Stimulated activated CD4-positive, alpha-beta T cell treated with anti-CD3 and anti-CD28 coated beads, Interleukin-15, amount 100 ng/mL, for 1 hour (primary cell): ENCODE measurements at places on chromosomes 7 and 10.

- DNase-seq = no peak
Measured at GRCh38 chr7:12640299-12641096, 46.9 kb upstream of the ARL4A start.

DNA sequence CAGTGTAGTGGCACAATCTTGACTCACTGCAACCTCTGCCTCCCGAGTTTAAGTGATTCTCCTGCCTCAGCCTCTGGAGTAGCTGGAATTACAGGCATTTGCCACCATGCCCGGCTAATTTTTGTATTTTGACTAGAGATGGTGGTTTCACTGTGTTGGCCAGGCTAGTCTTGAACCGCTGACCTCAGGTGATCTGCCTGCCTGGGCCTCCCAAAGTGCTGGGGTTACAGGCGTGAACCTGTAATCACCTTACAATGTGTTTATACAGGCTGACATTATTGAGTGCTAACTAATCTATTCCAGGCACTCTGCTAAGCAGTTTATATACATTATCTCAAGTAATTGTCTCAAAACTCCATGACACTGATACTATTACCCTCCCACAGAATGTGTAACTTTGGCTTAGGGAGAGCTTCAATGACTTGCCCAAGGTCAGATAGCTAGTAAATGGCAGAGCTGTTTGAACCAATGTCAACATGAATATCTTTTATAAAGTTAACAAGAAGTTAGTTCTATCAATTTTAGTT, 36.8 kb downstream of the KIFBP start:
- no peak for DNase-seq

DNA sequence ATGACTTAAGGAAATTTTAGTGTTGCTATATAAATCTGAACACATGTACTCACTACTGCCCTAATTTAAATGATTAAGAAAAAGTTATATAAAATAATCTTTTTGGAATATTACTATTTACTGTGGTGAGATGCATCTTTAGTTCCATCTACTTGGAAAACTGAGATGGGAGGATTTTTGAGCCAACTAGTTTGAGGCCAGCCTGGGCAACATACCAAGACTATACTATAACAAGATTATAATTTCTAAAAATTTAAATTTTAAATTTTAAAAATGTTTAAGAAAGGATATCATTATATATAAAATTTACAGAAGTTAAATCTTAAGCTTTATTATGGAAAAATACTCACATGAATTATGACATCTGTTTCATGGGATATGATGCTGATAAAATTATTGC, 530.8 kb upstream of the IGFBP3 start:
- DNase-seq = no peak

GRCh38 chr10:108561649-108562048, 1361.7 kb downstream of the XPNPEP1 start:
- DNase-seq = no peak

GRCh38 chr10:44192435-44192834, 192.5 kb downstream of the CXCL12 start:
- DNase-seq = no peak

GRCh38 chr7:82202965-82203364, 240.6 kb downstream of the CACNA2D1 start:
- DNase-seq = no peak

GRCh38 chr7:47610506-47611044, 28.7 kb upstream of the TNS3 start:
- DNase-seq = no peak

- no peak for DNase-seq
Measured at GRCh38 chr10:131134651-131135050, 176.9 kb downstream of the TCERG1L start.

DNA sequence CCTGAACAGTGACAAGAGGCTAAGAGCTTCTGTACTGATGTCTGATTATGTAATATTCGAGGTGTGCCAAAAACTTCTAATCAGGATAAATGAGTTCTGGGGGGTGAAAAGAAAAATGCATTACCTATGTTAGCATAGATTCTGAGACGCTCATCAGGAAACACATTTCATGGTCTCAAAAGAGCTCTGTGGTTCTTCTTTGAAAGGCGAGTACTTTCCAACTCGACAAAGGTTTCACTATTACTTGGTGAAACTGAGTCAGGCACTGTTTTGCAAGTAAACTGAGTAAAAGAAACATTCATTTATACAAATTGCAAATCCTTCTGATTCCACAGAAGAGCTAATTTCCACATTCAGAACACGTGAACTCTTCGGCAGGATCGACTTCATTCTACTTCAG, 523.2 kb downstream of the GATA3 start:
- DNase-seq = no peak

DNA sequence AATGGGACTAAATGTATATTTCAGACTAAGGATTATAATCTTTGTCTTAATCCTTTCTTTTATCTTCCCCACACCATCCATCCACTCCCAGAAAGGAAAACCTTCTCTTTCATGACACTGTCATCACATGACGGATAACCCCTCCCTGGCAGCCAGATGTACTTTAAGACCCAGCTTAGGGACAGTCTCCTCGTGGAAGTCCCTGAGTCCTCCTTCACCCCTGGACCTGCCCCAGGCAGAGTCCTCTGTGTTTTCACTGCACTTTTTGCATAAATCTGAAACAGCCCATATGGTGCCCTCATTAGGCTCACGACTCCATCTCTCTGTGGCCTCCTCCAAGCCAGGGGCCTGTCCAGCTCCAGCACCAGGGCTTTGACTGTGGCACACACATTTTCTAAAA, 16.0 kb downstream of the NRAP start:
- no peak for DNase-seq

GRCh38 chr7:30699706-30700495, 17.6 kb upstream of the CRHR2 start:
- no peak for DNase-seq

DNA sequence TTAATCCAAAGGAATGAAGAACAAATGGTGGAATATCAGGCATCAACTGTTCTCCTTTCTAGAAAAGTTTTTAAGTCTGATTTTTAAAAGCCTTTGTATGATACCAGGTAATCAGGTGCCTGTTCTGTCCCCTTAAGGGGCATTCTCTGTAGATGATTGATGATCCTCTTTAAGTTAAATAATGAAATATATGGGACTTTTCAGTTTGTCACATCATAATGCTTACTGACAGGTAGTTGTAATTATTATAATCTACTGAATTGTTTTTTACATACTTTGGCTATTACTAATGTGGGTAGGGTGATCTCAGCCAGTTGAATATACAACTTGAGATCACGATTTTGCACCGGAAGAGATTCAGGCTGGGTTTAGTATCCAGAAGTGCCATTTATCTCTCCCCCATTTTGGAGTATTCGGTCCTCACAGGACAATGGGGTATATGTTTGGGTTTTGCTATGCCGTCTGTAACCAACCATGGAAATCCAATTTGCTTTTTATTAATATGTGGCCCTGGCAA, 330.2 kb downstream of the BICC1 start:
- DNase-seq = no peak

- no peak for DNase-seq
Measured at GRCh38 chr10:113149626-113150025, 199.6 kb downstream of the TCF7L2 start.

- DNase-seq = no peak
Measured at GRCh38 chr10:125521721-125522680, 161.0 kb downstream of the TEX36 start.

GRCh38 chr10:81959016-81959415, 84.0 kb downstream of the NRG3 start:
- no peak for DNase-seq

DNA sequence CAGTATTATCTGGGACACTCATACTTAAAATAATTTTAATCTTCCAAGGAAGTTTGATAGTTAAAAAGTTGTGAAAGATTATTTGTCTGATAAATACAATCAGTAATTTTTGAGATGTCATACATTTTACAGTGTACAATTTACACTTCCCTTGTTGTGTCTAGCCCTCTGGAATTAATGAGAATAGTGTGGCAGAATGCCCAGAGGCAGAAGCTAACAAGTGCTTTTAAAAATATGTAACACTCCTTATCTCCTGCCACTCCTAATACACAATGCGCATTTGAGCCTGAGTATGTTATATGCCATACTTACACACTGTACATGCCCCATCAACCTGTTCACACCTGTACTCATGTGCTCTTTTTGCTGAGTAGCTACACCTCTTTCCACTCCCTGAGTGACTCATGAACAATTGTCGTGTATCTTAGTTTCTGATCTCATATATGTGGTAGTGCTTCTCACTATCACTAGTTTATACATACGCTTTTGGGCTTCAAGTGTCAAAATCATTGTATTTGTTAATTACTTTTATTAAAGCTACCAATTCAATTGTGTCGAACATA, 106.9 kb upstream of the GNAI1 start:
- DNase-seq = no peak

GRCh38 chr7:85475071-85475470, 288.2 kb upstream of the SEMA3D start:
- no peak for DNase-seq

DNA sequence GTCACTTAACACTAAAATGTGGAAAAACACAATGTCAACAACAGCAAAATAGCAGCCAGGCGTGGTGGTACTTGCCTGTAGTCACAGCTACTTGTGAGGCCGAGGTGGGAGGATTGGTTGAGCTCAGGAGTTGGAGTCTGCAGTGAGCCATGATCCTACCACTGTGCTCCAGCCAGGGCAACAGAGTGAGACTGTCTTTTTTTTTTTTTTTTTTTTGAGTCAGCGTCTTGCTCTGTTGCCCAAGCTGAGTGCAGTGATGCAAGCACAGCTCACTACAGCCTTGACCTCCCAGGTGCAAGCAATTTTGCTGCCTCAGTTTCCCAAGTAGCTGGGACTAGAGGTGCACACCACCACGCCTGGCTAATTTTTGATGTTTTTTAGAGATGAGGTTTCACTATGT, 6.1 kb downstream of the KCTD7 start:
- DNase-seq = no peak

GRCh38 chr10:96637709-96638108, 50.9 kb upstream of the TM9SF3 start:
- DNase-seq = no peak

- no peak for DNase-seq
Measured at GRCh38 chr10:75776738-75777504, 345.5 kb downstream of the LRMDA start.

GRCh38 chr7:56121440-56121839, 5.2 kb upstream of the NUPR2 start:
- no peak for DNase-seq
